ENCODE measurements at places on chromosomes 4 and X.

DNA sequence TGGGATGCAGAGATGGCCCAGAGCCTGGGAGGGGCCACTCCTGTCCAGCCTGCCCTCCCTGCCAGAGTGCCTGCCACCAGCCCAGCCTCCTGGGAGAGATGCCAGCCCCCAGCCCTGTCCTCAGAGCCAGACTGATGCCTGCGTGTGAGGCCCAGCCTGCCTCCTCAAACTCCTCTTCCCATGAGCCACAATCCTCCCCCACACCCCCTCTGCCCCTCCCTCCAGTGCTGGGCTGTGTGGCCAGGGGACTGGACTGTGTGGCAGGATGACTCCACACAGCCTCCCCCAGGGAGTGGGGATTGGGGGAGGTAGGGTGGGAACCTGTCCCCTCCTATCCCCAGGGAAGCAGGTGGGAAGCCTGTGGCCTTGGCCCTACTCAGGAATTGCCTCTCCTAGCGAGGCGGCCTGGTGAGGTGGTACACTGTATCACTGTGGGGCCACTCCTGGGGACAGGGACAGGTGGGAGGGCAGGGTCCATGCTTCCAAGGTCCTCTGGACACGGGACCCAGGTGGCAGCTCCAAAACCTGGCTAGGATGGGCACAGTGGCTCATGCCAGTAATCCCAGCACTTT lies 4.3 kb upstream of the SH3BP2 start:
- no peak for DNase-seq

- DNase-seq = no peak
Measured at GRCh38 chr4:84258905-84259830, 239.9 kb downstream of the NKX6-1 start.

- no peak for DNase-seq
Measured at GRCh38 chr4:161188578-161188977, 975.2 kb downstream of the FSTL5 start.

GRCh38 chr4:127783955-127784770 lies 2.0 kb downstream of the HSPA4L start:
- DNase-seq = peak; percentile 5

DNA sequence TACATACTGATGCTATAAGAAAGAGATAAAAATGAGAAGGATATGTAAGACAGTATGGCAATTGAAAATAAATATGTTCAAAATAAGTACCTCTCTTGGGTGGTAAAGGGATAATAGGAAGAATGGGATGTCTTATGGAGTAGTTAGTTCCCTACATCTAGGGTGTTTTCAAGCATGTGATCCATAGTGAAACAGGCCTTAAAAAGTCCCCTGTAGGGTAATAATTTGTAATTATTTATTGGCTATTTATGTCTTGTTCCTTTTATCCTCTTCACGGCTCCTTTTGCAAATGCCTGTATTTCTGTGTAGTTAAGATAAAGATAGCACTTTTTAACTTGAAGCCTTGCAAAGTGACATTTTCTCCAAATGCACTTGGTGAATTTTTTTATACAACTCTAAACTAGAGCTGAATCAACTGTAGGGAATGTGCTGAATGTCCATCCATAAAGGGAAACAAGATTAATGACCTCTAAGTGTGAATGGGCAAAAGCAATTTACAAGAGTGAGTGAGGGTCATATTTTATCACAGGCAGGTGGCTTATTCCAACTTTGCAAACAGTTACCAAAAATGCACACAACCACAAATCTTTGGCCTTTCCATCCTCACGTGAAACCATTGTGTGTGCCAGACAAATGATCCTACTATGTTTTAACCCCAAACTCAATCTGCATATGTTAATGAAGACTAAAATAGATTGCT lies 299.0 kb downstream of the KCNIP4 start:
- no peak for DNase-seq

- no peak for DNase-seq
Measured at GRCh38 chr4:43651991-43652390, 759.5 kb downstream of the GRXCR1 start.

DNA sequence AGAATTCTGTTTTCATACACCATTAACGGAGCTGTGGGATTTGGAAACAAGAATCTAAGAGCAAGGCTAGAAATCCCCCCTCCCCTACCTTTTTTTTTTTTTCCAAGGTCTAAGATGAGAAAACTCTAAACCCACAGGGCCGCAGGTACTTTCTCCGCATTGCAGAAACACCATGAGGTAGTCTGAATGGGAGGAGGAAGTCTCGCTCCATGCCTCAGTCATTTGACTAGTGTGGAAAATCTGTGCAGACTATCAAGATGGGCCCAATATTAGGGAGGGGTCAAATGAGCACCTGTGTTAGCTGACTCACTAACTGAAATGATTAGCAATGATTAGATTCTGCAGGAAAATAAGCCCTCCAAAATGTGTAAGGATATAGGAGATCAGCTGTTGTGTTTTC lies 40.9 kb upstream of the MAP3K15 start:
- no peak for DNase-seq

- DNase-seq = no peak
Measured at GRCh38 chrX:49286136-49286535, 16.5 kb downstream of the PPP1R3F start.

DNA sequence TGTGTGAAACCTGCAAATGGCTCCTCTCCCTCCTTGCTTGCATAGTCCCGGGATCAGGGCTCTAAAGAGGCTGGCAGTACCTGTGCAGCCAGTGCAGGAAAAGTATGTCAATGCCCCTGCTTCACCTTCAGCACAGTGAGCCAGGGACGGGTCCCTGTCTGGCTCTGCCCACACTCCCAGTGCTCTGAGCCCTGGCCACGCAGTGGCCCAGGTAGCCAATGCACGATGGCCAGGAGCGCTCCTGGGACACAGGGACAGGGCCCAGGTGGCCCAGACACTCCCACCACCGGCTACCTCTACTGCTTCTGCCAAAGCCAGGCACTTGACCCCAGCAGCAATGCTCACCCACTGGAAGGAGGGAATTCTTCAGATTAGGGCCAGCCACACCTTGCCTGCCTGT lies 68.0 kb upstream of the MAGEA10 start:
- no peak for DNase-seq

GRCh38 chr4:85701861-85702321 lies 226.9 kb downstream of the ARHGAP24 start:
- no peak for DNase-seq

GRCh38 chr4:8840006-8840793 lies 31.4 kb downstream of the HMX1 start:
- no peak for DNase-seq

DNA sequence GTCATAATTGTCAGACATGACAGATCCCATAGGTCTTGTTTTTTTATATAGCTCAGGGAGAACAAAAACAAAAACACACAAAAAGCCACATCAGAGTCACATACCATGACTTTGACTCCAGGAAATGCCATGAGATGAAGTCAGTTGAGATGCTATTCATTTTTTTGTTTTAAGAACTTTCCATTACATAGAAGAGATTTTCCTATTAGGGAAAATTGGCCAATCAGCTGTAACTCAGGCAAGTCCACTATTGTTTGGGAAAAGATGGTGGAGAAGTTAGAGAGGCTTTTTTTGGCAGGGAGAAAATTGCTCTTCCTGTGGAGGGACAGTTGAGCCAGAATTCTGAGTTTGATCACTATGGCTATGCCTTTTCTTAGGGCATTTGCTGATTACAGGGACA lies 72.6 kb downstream of the SMARCA5 start:
- no peak for DNase-seq

- peak; percentile 74 for DNase-seq
Measured at GRCh38 chrX:154804957-154805695, at the start of gene MPP1. Gene MPP1, minus strand, starts transcription at chrX:154805485. Its CDS starts 112 bp downstream, at chrX:154805373.

DNA sequence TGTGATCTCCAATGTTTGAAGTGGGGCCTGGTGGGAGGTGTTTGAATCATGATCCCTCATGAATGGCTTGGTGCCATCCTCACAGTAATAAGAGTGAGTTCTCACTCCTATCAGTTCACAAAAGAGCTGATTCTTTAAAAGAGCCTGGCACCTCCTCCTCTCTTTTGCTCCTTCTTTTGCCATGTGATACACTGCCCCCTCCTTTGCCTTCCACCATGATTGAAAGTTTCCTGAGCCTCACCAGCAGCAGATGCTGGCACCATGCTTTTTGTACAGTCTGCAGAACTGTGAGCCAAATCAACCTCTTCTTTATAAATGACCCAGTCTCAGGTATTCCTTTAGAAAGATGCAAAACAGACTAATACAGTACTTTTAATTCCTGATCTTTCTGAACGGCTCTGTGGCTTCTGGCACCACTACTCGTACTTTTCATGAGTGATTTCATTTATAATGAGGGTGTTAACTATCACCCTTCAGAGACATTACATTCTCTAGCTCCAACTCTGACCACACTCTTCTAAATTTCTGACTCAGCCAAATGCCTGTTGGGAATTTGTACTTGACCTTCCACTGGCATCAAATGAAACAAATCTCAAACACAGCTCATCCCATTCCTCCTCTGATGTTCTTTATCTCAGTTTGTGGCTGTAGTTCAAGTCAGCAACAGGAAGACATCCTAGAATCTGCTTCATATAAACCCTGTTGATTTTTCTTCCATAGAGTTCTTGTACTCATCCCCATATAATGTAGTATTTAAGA lies 4.2 kb downstream of the UFSP2 start:
- no peak for DNase-seq

GRCh38 chrX:131322651-131323050 lies 33.5 kb upstream of the IGSF1 start:
- no peak for DNase-seq

GRCh38 chrX:57929373-57929772 lies 19.1 kb upstream of the ZXDA start:
- DNase-seq = no peak

DNA sequence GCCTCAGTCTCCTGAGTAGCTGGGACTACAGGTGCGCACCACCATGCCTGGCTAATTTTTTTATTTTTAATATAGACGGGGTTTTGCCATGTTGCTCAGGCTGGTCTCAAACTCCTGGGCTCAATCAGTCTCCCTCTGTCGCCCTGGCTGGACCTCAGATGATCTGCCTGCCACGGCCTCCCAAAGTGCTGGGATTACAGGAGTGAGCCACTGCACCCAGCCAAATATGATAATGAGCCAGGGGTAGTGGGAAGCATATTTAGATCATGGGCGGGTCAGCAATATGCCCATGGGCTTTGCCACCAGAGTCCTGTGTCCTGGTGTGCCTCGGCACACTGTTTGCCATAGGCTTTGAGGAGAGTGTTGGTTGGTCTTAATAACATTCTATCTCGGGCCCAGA lies 71.8 kb downstream of the FAM193A start:
- no peak for DNase-seq

DNA sequence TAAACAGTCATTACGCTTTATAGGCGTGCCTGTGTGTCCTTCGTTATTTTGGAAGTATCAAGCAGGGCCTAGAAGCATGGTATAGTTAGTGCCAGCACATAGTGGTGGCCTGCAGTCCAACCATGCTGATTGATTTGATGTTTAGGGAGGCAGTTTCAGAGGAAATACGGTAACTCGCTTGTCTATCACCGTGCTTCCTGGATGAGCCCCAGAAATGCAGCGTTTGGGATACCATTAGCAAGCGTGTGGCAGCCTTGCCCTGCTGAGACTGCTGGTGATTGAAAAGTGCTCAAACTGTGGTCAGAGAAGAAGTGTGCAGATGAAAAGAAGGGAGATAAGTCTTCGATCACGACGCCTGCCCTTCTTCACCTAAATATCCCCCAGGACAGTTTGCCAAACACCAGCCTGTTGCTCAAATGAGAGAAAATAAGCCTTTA lies 158.4 kb downstream of the CHIC2 start:
- DNase-seq = no peak

GRCh38 chr4:99991741-99992140 lies 41.7 kb upstream of the H2AZ1 start:
- DNase-seq = no peak

DNA sequence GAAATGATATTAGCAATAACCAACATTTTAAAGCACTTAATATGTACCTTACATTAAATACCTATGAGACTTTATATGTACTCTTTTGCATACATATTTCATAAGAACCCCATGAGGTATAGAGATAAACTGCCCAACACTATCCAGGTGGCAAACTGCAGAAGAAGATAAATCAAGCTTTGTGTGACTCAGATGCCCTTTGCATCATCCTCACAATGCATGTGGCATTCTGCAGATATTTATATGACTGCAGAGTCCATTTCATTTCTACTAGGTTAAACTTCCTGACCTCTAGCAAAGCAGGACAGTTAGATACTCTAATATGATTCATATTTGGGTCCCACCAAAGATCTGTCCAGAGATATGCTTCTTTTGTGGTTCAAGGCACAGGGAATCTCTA lies 85.6 kb upstream of the RASGEF1B start:
- no peak for DNase-seq

GRCh38 chr4:118742050-118742449 lies 56.9 kb downstream of the METTL14 start:
- no peak for DNase-seq

DNA sequence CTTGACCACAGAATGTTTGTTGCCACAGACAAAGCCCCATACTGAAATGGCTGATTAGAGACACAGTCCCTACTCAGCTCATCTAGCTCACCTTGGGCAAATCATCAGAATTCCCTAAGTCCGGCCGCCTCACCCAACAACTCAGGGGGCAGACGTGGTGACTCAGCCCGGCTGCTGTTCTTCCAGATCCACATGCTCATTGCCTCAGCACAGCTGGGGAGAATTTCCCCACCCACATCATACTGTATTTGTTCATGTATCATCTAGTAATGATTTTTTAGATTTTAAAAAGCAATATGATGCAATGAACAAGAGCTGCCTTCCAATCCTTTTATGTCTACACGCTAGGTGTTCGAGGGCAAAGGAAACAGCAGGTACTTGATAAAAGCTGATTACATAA lies 333.8 kb upstream of the TENM3 start:
- peak; percentile 14 for DNase-seq

DNA sequence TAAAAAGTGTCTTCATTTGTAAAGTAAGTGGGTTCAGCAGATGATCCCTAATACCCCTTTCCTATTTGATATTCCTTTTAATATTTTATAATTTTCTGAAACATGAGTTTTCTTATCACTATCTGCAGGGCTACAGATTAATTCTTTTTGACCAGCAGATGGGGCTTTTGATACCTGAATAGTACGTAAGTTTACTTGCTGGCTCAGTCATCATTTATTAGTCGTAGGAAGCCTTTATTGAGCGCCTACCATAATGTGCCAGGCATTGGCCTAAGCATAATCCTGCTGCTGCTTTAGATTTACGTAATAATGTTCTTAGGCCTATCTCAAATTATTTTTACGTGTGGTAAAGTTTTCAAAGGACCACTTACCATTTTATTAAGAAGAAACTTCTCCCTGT lies 33.1 kb downstream of the OSTC start:
- peak; percentile 16 for DNase-seq

DNA sequence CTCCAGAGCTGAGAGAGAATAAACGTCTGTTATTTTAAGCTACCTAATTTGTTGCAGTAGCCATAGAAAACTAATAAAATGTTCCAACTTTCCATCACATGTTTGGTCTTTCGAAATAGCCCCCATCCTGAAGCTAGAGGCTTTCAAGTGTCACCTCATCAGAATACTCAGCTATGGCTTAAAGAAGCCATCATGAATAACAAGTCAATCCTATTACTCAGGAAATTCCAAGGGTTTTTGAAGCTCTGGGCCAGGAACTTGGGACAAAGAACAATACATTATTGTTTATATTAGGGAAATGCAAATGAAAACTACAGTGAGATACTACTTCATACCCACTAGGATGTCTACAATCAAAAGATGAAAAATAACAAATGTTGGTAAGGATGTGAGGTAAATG lies 42.2 kb downstream of the TBCK start:
- no peak for DNase-seq

- no peak for DNase-seq
Measured at GRCh38 chr4:182068920-182069319, 174.3 kb upstream of the TENM3 start.

- DNase-seq = no peak
Measured at GRCh38 chrX:23849241-23849640, 58.5 kb downstream of the APOO start.

- DNase-seq = no peak
Measured at GRCh38 chr4:17173300-17173699, 274.9 kb upstream of the LDB2 start.

GRCh38 chrX:9378980-9379696 lies 85.7 kb upstream of the TBL1X start:
- peak; percentile 12 for DNase-seq
